Natural killer cell treated with Interleukin-12 subunit alpha and Interleukin-12 subunit beta and Interleukin-15 and Interleukin-18, amount 100 ng/mL, for 72 hours (primary cell): ENCODE measurements at places on chromosomes 5 and 9. TPM values are rescaled to one million over a fixed set of nuclear protein-coding genes. Genes with fewer than 3 reads are reported as not detected.
A peak's percentile ranks its signal among the peaks of the same experiment; 100 is the strongest.

DNA sequence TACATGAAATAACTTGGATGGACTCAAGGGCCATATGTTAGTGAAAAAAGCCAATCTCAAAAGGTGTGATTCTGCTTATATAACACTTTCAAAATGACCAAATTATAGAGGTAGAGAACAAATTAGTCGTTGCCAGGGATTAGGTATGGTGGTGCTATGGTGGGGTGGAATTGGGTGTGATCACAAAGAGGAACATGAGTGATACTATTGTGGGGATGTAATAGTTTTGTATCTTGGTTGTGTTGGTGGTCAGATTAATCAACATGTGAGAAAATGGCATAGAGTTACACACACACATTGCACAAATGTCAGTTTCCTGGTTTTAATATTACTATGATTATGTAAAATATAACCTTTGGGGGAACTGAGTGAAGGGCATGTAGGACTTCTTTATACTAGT, 31.9 kb downstream of the CAMK4 start:
- H3K36me3 ChIP-seq, result no peaks in the 10 kb centered on the region
- no peak for DNase-seq
- peaks cover 4% of the 10 kb centered on the region for H3K27me3 ChIP-seq
- H3K4me1 ChIP-seq, result peaks cover 9% of the 10 kb centered on the region
- peak overlapping the region; percentile 61 for H3K4me3 ChIP-seq

DNA sequence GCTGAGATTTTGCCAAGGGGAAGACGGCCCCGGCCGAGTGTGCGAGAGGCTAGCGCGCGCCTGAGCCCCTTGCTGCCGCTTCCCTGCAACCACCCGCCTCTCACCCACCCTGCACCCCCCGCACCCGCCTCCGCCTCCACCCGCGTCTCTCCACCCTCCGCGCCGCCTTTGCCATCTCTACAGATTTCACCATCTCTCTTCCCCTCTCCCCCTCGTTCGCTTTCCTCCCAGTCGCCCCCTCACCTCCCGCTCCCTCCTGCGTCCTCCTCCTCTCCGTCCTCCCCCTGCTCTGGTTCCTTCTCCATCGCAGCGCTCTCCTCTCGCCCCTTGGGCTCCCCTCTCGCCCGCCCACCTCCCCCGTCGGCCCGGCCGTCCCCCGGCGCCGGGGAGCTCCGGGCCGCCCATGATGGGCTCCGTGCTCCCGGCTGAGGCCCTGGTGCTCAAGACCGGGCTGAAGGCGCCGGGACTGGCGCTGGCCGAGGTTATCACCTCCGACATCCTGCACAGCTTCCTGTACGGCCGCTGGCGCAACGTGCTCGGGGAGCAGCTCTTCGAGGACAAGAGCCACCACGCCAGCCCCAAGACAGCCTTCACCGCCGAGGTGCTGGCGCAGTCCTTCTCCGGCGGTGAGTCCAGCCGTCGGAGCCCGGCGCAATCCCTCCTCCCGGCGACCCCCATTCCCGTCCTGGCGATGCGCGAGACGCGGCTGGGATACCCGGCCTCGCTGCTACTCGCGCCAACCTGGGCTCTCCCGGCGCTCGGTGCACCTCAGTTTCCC, at the start of gene PRDM12:
Gene PRDM12 (plus strand): TSS at position 344 of the 778 bp plus-strand sequence. CDS start 60 bp downstream, at position 404.
- DNase-seq, result no peak
- H3K27me3 ChIP-seq, result peaks cover 29% of the 10 kb centered on the region
- H3K27ac ChIP-seq, result no peak within 1 kb of the TSS

DNA sequence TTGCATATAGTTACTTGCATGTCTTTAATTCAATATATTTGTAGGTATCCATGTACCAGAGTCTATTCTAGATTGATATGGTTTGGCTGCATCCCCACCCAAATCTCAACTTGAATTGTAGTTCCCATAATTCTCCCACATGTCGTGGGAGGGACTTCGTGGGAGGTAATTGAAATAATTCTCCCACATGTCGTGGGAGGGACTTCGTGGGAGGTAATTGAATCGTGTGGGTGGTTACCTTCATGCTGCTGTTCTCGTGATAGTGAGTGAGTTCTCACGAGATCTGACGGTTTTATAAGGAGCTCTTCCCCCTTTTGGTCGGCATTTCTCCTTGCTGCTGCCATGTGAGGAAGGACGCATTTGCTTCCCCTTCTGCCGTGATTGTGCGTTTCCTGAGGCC, 16.5 kb downstream of the FBXL7 start:
- no peak overlapping the region for H3K27ac ChIP-seq
- no peak for DNase-seq
- H3K27me3 ChIP-seq, result no peaks in the 10 kb centered on the region
- H3K4me1 ChIP-seq, result no peaks in the 10 kb centered on the region

GRCh38 chr9:136832581-136832980, 9.7 kb upstream of the AJM1 start:
- peak; percentile 40 for DNase-seq
- H3K27me3 ChIP-seq, result no peaks in the 10 kb centered on the region
- no peak overlapping the region for H3K4me3 ChIP-seq
- H3K4me1 ChIP-seq, result no peaks in the 10 kb centered on the region
- H3K27ac ChIP-seq, result no peak overlapping the region

DNA sequence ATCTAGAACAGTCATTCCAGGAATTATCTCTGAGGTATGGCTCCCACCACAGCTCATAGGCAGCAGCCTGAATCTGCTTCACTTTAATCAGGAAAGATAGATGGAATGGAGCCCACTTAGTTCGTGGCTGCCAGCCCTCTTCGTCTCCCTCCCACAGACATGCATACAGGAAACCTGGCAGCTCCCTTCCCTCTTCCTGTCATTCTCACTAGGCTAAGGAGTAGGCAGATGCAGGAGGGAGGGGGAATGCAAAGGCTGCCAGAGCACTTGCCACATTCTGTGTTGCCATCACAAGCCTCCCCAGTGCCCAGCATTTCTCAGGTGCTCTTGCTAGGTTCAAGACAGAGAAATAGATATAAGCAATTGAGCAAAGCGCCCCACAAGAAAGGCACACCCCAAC, 378.9 kb downstream of the ELAVL2 start:
- H3K4me1 ChIP-seq, result no peaks in the 10 kb centered on the region
- no peak for DNase-seq
- no peak overlapping the region for H3K4me3 ChIP-seq
- H3K27me3 ChIP-seq, result no peaks in the 10 kb centered on the region

GRCh38 chr5:7759951-7760580, 90.9 kb downstream of the CFAP90 start:
- no peaks in the 10 kb centered on the region for H3K36me3 ChIP-seq
- H3K27me3 ChIP-seq, result peaks cover 12% of the 10 kb centered on the region
- no peak overlapping the region for H3K4me3 ChIP-seq

DNA sequence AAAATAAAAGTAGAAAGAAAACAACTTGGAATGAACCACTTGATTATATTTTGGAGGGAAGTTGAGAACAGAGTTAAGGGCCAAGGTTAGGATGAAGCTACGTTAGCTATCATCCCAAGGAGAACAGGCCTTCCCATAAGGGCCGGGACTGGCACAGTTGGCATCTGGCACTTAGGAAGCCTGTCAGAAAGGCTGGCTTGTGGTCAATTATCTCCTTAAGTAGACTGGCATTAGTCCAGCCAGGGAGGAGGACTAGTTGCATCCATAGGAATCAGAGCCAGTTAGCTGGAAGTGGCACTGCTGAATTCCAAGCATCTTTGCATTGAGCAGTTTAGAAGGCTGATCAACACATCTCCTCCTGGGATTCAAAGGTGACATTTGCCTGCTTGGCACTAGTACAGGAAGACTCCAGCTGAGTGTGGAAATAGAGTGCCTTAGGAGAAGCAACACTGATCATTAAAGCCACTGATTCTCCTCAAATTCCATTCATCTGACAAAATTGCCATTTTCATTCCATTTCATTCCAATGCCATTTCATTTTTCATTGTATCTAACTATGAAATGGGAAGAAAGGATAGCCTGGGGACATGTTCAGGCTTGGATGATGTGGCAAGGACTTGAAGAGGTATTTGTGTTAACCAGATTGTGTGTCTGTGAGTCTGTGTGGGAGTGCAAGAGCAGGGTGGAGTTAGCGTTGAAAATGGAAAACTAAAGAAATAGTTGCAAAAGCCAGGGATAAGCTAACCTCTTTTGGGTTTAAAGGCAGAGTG, 5.5 kb downstream of the FOXB2 start:
- no peak overlapping the region for H3K27ac ChIP-seq
- H3K4me3 ChIP-seq, result no peak overlapping the region
- no peak for DNase-seq
- no peaks in the 10 kb centered on the region for H3K36me3 ChIP-seq

GRCh38 chr9:74953235-74953751, 581 bp upstream of the C9orf40 start:
- peak overlapping the region; percentile 88 for H3K4me3 ChIP-seq
- DNase-seq, result no peak
- peaks cover 30% of the 10 kb centered on the region for H3K4me1 ChIP-seq
- H3K36me3 ChIP-seq, result no peaks in the 10 kb centered on the region
- no peaks in the 10 kb centered on the region for H3K27me3 ChIP-seq

- DNase-seq, result no peak
- H3K36me3 ChIP-seq, result peaks cover 10% of the 10 kb centered on the region
- no peak overlapping the region for H3K27ac ChIP-seq
- no peak overlapping the region for H3K4me3 ChIP-seq
- no peaks in the 10 kb centered on the region for H3K27me3 ChIP-seq
These were observed 14.2 kb downstream of the NDUFAF2 start for GRCh38 chr5:60959156-60959555.

The ADGRV1 gene
- total RNA-seq, result 0.33 TPM

The EQTN gene
- total RNA-seq, result not detected
